A549 treated with GW870086 at 1 μM for 4 hours (cell line): ENCODE measurements at places on chromosomes 3 and 15. TPM values are rescaled to one million over a fixed set of nuclear protein-coding genes. Genes with fewer than 3 reads are reported as not detected.

The RBM15B gene
- 16.4 to 20.3 TPM (median 19.2 TPM) in 5 replicates for total RNA-seq

The TMEM62 gene
- total RNA-seq: 8.4 to 10.3 TPM (median 8.9 TPM) in 5 replicates

The CPN2 gene
- total RNA-seq: not detected in 5 replicates

The MEGF11 gene
- 0.22 to 0.62 TPM (median 0.41 TPM) in 5 replicates for total RNA-seq
